Hippocampal formation (tissue), 2 donors: ENCODE measurements at places on chromosomes 6 and 20.

DNA sequence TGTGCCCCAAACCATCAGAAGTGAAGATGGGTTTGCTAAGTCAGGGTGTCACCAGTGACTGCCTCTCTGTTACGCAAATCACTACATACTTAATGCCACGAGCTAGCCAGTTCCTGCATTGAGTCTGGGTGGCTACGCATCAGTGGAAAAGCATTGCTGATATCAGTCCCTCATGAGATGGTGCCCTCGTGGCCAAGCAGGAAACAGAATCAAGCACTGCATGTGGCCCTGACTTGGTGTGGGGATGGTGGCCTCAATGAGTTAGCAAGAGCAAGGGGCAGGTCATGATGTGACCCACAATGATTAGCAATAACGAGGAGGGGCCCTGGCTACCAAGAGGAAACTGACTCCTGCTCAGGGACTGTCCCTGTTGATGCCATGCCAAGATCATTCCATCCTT is 51.6 kb upstream of the FNDC1 start:
- DNase-seq: no peak

- no peak for DNase-seq
Observed at GRCh38 chr6:82365016-82365795, 1.6 kb downstream of the TPBG start.

- DNase-seq: no peak
Observed at GRCh38 chr20:35461620-35462019, 6.2 kb downstream of the CEP250 start.

GRCh38 chr6:149766156-149766769 is 16.7 kb downstream of the PCMT1 start:
- DNase-seq: no peak

DNA sequence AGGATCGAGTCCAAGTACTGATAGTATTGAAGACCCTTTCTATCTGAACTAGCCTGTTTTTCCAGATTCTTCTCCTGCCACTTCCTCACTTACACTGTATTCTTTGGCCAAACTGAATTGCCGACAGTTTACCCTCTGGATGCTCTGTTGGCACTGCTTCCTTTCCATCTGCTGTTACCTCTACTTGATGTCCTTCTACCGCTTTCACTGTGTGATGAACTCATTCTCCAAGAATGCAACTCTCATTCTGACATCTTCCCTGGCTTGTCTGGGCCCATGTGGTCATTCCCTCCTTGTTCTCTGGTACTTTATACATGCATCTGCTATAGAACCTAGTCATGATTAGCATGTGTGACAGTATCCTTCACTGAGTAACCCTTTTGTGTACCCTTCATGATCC is 16.3 kb downstream of the RPRD1B start:
- no peak for DNase-seq

DNA sequence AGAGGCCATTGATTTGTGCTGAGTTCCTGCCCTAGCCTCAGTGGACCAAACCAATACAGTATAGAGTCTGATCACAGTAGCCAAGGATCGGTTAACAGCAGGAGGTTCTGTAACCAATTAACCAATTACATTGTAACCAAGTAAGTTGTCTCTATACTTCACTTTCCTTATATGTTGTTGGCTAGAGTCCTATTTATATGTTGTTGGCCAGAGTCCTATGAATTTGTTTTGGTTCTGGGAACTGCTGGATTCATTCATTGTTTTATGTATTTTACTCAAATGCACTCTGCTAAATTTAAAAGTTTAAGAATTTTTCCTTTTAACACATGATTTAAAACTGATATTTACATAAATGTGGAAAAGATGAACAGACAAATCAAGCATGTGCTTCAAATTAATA is 597.4 kb upstream of the HS3ST5 start:
- no peak for DNase-seq

DNA sequence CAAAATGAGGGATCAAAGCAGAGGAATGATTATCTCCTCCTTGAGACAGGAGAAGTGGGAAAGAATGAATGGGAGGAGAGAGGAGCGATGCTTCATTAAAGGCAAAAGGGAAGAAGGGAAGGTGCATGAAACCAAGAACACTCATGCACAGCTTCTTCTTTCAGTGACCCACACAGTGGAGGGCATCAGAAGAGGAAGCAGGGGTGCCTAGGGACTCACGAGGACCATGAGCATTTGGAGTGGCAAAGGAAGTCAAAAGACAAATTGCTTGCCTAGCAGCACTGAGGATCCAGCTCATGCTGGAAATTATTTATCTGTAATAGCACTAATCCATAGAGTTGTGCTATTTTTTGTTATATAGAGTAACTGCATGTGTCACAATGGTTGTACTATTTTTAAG is 66.1 kb downstream of the SMLR1 start:
- DNase-seq: no peak

DNA sequence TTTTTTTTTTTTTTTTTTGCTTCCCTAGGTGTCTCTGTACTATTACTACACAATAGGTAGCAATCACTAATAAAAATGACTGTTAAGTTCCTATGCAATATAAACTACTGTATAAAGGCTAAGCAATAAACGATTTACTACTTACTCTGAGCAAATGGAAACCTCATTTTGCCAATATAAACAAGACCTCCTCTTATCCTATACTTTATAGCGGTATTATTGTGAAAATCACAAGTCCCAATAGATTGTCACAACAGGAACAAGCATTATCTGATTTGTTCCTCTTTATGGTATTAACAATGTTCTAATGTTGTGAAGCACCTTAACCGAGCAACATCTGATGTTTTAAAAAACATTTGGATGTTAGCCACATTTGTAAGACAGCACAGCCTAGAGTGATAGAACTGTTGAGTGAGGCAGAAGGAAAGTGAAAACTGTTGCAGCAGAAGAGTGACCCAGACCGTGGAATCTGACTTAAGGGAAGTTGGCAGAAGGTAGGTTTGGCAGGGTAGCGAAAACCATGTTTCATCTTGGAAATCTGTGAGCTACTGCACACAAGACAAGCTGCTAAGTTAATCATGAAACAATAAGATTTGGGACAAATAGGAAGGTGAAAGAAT is 94.2 kb downstream of the MYLK4 start:
- DNase-seq: no peak

GRCh38 chr6:142819603-142820337 is 125.2 kb downstream of the HIVEP2 start:
- DNase-seq: no peak

DNA sequence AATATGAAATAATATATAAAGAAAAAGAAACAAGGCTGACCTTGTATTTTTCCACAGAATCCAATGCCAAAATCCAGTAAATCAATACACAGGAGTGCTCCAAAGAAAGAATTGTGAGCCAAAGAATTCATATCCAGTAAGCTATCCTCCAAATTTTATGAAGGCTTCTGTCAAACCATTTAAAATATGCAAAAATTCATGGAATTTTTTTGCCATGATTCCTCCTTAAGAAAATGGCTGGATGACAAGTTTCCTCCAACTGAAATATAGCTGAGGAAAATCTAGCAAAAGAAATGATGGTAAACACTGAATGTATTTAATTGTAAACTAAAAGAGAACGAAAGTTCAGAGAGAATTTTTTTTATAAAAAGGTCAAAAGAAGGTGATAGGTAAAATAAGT is 290.3 kb downstream of the UBE3D start:
- DNase-seq: no peak

DNA sequence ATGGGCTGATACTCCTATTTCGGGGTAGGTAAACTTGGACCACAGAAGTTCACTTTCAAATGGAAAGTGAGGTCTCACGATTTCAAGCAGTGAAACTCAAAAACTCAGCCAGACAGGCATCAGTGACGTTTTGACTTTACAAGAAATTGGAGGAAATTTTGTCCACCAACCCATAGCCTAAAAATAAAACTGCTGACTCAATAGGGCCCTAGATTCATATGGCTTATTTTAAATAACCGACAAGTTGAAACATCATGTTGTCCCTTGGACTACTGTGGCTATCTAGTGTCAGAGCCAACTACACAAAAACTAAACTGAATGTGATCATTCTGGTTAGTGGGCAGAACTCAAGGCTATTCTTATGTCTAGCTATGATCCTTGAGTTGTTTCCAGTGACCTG is 486.3 kb downstream of the GRIK2 start:
- DNase-seq: no peak

DNA sequence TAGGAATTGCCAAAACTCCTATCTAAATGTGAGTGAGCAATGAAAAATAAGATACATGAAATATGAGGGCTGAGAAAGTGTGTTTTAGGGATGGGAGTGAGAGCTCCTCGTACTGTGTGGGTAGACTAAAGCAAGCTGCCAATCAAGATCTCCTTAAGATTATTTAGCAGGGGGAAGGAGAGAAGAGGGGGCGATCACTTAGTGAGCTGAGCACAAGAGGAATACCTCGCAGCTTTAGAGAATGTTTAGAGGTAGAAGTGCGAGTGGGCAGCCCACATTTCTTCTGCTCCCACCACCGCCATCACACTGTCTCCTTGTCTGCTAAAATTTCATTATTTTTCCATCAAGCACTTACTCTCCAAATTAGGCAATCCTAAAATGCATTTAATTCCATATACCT is 312.6 kb downstream of the ALDH8A1 start:
- DNase-seq: no peak

GRCh38 chr20:57869291-57869950 is 159.6 kb upstream of the PMEPA1 start:
- DNase-seq: no peak

DNA sequence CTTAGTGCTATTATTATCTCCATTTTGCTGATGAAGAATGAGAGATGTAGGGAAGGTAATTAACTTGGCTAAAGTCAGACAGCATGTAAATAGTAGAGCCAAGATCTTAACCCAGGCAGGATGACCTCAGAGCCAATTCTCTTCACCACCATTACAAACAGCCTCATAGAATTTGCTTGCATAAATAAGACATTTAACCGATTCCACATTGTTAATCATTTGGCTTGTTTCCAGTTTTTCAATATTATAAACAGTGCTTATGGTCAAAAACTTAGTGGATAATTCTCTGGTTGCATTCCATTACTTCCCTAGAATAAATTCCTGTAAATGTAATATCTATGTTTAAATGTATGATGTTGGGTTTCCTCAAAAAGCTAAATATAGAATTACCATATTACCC is 19.1 kb upstream of the PRDM1 start:
- DNase-seq: no peak

- no peak for DNase-seq
Observed at GRCh38 chr20:47276851-47277534, 79.5 kb downstream of the ZMYND8 start.

DNA sequence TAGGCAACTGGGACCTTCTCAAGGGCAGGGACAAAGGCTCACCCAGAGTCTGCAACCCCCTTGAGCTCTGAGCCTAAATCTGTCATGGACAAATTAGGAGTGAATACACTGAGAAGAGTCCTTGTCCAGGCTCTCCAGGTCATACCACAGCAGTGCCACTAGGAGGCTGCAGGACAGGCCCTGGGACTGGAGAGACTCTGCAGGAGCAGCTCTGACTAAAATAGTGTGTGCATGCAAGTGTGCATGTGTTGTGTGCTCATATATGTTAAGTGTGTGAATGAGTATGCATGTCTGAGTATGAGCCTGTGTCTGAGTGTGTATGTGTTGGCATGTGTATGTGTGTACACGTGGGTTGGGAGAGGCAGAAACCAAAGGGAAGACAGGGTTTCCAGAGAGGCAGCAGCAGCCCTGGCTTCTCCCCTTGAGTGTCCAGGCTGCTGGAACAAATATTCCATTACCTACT is 27.1 kb downstream of the MRPL14 start:
- no peak for DNase-seq

DNA sequence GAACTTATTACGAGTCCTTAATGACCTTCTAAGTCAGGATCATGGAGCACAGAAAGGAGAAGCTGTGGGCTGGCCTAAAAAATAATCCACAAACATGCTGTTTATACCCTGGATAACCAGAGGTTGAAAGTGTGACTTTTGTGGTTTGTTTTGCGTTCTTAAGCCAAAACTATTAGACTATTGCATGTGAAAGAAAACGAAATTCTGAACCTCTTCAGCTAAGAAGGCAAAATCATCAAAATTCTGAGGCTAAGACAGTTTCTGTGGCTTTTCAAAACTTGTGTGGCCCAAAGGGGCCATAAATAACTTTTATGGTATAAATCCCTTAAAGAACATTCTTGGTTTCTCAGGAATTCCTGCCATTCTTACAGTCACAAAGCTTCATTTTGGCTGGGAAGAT is 251.0 kb downstream of the UST start:
- DNase-seq: no peak

DNA sequence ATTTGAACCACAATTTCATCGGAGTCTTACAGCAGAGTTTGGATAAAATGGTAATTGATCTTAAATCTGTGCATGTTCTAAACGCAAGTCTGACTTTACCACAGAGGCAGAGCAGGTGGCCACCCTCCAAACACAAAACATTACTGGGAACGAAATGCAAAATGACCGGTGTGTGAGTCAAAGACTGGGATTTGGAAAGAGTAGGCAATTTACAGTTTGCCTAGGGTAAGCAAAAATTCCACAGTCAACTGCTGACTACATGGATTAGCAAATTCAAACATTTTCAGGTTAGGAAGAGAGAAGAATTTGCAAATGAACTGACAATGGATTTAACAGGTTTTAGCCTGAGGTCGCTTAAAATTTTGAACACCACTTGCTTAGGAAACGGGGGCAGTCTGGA is 444.4 kb downstream of the HDGFL1 start:
- DNase-seq: no peak

DNA sequence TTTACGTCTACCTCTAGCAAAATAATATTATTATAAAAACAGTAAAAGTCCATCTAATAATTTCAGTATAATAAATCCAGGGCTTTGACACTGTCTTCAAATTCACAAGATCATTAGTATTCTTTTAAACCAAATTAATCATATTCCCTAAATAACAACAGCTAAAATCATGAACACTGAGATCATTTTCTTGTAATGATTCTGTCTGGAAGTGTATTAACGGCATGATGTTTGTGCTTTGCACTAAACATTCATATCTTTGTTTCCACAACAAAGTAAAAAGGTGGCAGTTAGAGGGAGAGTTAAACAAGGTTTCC is 18.8 kb downstream of the HIVEP2 start:
- DNase-seq: no peak

- DNase-seq: no peak
Observed at GRCh38 chr6:130434174-130434873, 68.5 kb downstream of the TMEM200A start.

GRCh38 chr20:30489614-30490003 is 767.9 kb upstream of the DEFB115 start:
- no peak for DNase-seq

- DNase-seq: no peak
Observed at GRCh38 chr20:13543783-13544182, 94.9 kb downstream of the TASP1 start.

DNA sequence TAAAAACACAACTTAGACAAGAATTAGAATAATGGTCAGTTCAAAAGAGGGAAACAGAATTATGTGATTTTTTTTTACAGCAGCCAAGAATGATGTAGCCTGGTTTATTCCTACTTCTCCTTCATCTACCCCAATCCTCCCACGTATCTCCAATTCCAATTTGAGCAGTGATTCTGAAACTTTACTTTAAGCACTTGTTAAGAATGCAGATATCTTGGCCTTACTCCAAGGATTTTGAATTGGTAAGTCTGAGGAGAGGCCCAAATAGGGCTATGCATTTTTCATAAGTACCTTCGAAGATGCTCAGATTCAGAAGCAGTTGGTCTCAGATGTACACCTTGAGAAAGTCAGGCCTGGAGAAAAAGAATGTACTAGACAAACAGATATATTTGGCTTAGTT is 233.4 kb upstream of the FLRT3 start:
- no peak for DNase-seq

- DNase-seq: no peak
Observed at GRCh38 chr20:44180814-44181213, 6.2 kb downstream of the JPH2 start.

- DNase-seq: no peak
Observed at GRCh38 chr20:51428401-51429143, 113.9 kb downstream of the NFATC2 start.
